ENCODE measurements at places on chromosomes 1 and 21. TPM values are rescaled to one million over a fixed set of nuclear protein-coding genes. Genes with fewer than 3 reads are reported as not detected.

GRCh38 chr1:188889166-188889565 is 1588.5 kb downstream of the BRINP3 start:
- DNase-seq = no peak

The LRRIQ3 gene
- 3.0 TPM for polyA plus RNA-seq

GRCh38 chr1:88124614-88125013 is 559.5 kb upstream of the PKN2 start:
- DNase-seq = no peak

DNA sequence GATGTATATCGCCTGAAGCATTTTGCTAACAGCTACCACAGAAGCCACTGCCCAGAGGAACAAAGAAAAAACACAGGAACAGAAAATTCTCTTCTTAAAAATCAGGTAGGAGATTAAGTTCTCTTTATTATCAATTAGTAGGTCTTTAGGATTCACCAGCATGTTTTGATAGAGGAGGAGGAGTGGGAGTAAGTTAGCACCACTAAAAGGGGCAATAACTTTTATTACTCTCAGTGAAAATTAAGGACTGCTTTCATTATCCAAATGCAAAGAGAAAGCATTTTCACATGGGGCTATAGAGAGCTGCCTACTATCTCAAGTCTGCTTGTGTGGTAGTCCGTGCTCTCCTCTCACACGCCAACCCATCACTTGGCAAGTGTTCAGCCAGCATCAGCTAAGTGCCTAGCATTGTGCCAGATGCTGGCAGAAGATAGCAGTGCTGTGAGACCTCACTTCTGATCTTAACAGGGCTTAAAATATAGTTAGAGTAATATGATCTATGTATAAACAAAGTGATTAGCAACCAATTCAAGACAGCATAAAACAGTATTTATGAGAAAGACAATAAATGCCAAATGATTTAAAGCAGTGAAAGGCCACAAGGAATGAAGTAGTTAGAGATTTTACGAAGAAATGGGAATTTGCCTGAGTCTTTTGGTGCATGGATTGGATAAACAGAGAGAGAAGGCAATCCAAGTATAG is 39.8 kb downstream of the ASTN1 start:
- DNase-seq = no peak

DNA sequence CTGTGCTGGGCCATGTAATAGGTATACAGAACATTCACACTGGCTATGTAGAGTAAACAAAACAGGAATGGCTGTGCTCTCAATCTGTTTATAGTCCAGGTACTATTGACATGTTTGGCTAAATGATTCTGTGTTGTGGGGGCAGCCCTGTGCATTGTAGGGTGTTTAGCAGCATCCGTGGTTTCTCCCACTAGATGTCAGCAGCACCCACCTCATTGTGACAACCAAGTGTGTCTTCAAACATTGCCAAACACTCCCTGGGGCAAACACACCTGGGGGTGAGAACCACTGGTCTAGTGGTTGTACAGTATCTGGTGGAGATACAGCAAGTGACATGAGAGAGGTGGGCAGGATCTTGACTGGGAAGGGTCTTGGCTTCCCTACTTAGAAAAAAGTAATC is 80.4 kb upstream of the SPATA6 start:
- DNase-seq = no peak

All from left lung (tissue), 14 donors.